GM23248 (cell line): ENCODE measurements at places on chromosomes 6 and 20. TPM values are rescaled to one million over a fixed set of nuclear protein-coding genes. Genes with fewer than 3 reads are reported as not detected.

GRCh38 chr6:165616116-165616515 is 46.9 kb downstream of the PDE10A start:
- no peaks in the 10 kb centered on the region for H3K27me3 ChIP-seq
- H3K36me3 ChIP-seq, result no peaks in the 10 kb centered on the region
- peak; percentile 1 for DNase-seq
- no peaks in the 10 kb centered on the region for H3K4me1 ChIP-seq
- H3K27ac ChIP-seq, result no peak overlapping the region

DNA sequence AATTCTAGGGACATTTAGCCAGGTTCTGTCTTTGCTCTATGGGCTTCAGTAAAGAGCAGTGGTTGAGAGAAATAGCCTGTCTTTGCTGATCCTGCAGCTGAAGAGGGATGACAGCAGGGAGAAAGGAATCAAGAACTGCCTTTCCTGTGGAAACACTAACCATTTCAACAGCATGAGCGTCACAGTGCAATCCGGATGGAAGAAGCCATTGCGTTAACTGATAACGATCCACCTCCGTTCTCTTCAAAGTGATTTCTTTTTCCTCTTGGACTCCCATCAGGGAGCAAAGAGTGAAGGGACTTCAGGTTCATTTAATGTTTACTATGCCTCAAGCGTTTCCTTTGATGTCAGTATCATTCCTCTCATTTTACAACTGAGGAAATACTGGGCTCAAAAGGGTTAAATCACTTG is 35.2 kb upstream of the EEF1E1 start:
- DNase-seq, result no peak
- H3K4me3 ChIP-seq, result no peak overlapping the region
- H3K27ac ChIP-seq, result no peak overlapping the region
- no peaks in the 10 kb centered on the region for H3K4me1 ChIP-seq

DNA sequence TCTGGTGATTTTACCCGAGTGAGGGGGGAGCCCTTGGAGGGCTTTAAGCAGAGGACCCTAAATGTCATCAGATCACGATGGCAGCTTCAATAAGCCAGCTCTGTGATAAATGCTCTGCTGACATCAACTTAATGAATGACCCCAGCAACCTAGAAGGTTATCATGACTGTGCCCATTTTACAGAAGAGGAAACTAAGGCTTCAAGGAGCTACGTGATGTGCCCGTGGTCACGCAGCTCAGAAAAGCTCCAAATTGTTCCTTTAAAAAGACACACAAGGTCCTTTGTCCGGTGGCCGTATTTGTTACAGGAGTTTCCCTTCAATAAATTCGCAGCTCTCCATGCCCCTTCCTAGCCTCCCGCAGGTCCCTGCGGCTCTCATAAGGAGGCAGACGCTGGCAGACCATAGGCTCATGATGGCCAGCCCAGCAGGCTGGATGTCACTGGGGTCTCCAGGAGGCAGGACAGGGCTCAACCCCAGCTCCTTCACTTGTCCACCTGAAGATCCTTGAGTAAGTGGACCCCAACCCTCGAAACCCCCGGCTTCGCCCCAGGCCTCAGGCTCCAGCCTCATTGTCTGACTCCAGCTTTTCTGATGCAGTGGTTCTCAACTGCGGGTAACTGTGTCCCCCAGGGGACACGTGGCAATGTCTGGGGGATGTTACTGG is 106.4 kb downstream of the BMP7 start:
- no peak for DNase-seq
- no peaks in the 10 kb centered on the region for H3K4me1 ChIP-seq
- H3K4me3 ChIP-seq, result no peak overlapping the region
- no peak overlapping the region for H3K27ac ChIP-seq
- no peaks in the 10 kb centered on the region for H3K36me3 ChIP-seq

- no peak overlapping the region for H3K4me3 ChIP-seq
- no peak for DNase-seq
- H3K4me1 ChIP-seq, result no peaks in the 10 kb centered on the region
Observed at GRCh38 chr6:12446394-12446793, 156.2 kb downstream of the EDN1 start.

GRCh38 chr6:5565971-5566370 is 304.7 kb downstream of the FARS2 start:
- H3K4me3 ChIP-seq, result no peak overlapping the region
- no peaks in the 10 kb centered on the region; the same call in 1 of the 2 replicates for H3K4me1 ChIP-seq
- DNase-seq, result no peak
- H3K27ac ChIP-seq, result no peak overlapping the region

DNA sequence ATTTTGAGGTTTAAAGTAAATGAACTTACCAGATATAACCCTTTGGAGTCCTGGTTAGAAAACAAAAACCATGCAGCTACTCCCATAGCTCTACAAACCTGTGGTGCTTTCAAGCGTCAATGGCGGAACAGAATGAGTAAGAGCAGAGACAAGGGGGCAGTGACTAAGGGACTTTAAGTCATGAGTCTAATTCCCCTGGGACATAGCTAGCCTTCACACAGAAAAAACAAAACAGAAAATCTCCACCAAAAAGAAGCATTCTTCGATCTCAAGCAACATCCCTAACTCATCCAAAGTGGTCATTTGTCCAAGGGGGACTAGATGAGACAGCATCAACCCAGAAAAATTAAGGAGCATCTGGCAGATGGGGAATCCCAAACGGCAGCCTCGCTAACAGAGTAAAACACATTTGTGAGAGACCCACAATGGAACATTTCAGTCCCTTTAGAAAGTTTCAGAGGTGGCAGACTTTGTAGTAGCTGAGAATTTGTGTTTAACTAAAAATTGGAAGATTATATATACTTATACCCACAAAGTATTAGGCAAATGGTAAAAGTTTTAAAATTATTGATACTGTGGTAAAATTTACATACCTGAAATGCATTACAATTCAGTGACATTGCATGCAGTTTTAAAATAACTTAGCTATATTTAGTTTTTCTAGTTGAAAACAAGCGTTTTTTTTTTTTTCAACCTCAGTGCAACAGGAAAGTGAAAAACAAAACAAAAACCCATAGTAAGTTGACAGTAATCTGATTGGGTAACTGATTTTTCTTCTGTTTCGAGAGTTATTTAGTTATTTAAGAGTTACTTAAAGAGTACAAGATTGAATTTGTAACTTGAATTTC is 67.5 kb downstream of the KCNQ5 start:
- H3K27me3 ChIP-seq, result no peaks in the 10 kb centered on the region
- H3K4me3 ChIP-seq, result no peak overlapping the region
- no peak overlapping the region for H3K27ac ChIP-seq
- DNase-seq, result peak; percentile 58

GRCh38 chr20:20480689-20481088 is 112.8 kb downstream of the INSM1 start:
- no peak overlapping the region for H3K4me3 ChIP-seq
- no peaks in the 10 kb centered on the region for H3K27me3 ChIP-seq
- no peaks in the 10 kb centered on the region for H3K36me3 ChIP-seq
- peak overlapping the region; percentile 34; the same call in 1 of the 2 replicates for H3K27ac ChIP-seq

COL21A1 gene
- 0.11 TPM in 1 of 2 replicates, not detected in the other for total RNA-seq

ASIP gene
- not detected in 2 replicates for total RNA-seq

HMGN3 gene
- total RNA-seq, result 17.6 and 30.0 TPM in 2 replicates
